CD4-positive, alpha-beta T cell treated with Interleukin-17A for 1 hour (primary cell): ENCODE measurements at places on chromosomes 1 and 21.

DNA sequence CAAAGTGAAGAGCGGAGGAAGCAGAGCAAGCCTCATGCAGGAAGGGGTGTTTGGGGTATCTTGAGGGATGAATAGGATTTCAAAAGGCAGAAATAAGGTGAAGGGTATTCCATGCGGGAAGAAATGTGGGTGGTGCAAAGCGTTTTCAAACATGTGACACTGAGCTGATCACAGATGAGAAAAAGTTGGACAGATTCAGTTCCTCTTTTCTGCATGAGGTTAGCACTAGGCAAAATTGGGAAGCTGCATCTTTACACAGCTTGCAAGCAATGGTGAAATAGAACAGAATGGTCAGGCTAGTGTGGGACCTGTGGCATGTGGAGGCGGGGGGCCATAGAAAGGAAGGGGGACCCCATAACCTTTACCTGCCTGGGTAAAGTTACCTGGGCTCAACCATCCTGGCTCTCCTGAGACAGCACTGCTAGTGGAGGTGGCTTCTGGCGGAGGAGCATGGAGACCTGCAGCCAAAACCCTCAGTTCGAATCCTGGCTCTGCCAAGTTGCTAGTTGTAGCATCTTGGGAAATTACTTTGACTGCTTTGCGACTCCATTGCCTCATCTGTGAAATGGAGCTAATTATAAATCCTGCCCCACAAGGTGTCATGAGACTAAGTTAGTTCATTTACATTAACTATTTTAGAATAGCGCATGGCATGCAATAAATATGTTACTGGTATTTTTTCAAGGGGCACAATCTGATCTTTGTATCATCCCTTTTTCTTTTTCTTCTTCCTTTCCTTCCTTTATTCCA, 16.4 kb downstream of the KCNA10 start:
- DNase-seq = no peak

- DNase-seq = peak; percentile 13
These were observed 376 bp downstream of the GBP1 start for GRCh38 chr1:89064632-89065031.

DNA sequence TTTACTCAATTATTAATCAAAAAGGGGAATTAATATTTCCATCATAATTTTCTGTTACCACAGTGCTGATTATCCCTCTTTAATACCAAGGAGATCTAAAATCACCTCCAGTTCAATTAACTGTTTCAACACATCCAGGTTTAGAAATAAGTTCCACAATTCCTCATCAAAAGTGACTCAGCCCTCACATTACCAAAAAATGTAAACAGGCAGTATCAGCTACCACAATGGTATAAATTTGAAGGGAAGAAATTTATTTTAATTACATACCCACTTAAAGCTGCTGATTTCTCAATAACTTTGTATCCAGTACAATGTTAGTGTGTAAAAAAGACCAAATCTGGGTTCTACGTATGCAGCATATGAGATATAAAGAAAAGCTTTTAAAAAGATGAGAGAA, 51.9 kb downstream of the EIF4G3 start:
- no peak for DNase-seq

- peak; percentile 11 for DNase-seq
These were observed 637 bp downstream of the PLXNA2 start for GRCh38 chr1:208243527-208243966.

DNA sequence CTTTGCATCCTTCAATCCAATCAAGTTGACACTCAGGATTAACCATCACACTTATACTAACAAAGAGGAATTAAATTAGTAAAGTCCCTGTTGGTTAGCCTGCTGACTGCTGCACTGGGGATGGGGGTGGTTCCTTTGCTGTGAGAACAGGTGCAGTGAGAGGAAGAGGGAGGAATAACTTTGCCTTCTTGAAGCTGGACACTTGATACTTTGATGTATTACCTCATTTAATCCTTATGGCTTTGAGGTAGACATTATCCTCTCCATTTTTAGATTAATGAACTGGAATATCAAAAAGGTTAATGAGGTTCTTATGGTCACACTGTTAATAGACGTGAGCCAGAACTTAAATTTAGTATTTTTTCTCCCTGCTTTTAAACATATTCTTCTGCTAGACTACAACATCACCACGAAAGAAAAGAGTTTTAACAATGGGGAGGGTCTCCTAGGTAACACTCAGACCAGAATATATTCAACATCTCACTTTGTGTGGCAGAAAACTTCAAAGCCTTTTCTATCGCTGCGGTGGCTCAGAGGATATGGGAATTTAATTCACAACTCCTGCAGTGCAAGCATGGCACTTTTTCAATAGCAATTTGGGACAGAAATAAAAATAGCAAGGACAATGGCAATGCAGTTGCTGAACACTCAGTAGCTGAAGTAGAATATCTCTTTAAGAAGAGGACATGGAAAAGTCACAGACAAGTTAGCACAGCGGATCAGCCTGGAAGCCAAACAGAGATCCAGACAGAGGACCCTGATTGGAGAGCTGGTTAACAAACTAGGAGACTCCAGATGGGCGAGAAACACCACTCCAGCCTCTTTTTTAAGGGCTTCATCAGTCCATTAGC, 68.8 kb upstream of the DNAH14 start:
- DNase-seq = no peak
